ENCODE measurements at places on chromosomes 1 and 21. TPM values are rescaled to one million over a fixed set of nuclear protein-coding genes. Genes with fewer than 3 reads are reported as not detected.

- H3K4me3 ChIP-seq = no peak overlapping the region
- H3K36me3 ChIP-seq = no peaks in the 10 kb centered on the region
- H3K27ac ChIP-seq = no peak overlapping the region
- no peaks in the 10 kb centered on the region for H3K27me3 ChIP-seq
- no peak for DNase-seq
Measured at GRCh38 chr1:237804516-237804915, 86.2 kb downstream of the ZP4 start.

- no peaks in the 10 kb centered on the region for H3K4me1 ChIP-seq
- no peak for DNase-seq
- H3K27me3 ChIP-seq = no peaks in the 10 kb centered on the region
- no peak overlapping the region for H3K4me3 ChIP-seq
- H3K27ac ChIP-seq = no peak overlapping the region
Measured at GRCh38 chr1:245622332-245623014, 467.7 kb downstream of the KIF26B start.

- H3K36me3 ChIP-seq = no peaks in the 10 kb centered on the region
- H3K27me3 ChIP-seq = no peaks in the 10 kb centered on the region
- no peak overlapping the region for H3K4me3 ChIP-seq
- no peaks in the 10 kb centered on the region for H3K4me1 ChIP-seq
Measured at GRCh38 chr1:78871249-78871648, 135.3 kb downstream of the ADGRL4 start.

DNA sequence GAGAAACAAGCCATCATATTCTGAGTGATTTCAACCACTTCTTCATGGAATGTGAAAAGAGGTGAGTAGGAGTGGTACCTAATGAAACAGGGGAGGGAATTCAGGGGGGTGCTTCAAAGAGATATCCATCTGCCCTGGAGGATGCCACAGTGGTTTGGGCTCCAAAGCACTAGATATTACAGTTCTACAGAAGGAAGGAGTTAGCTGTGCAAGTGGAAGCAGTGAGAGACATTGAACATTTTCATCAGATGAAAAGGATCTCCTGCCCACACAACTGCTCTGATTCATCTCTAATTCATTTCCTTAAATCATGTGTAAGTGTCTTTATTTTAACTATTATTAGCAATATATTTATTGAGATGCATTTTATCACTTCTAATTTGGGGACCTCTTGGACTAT, 2.8 kb upstream of the RGS5 start:
- no peak overlapping the region for H3K4me3 ChIP-seq
- H3K4me1 ChIP-seq = no peaks in the 10 kb centered on the region
- DNase-seq = no peak
- no peaks in the 10 kb centered on the region for H3K27me3 ChIP-seq
- no peak overlapping the region for H3K27ac ChIP-seq

DNA sequence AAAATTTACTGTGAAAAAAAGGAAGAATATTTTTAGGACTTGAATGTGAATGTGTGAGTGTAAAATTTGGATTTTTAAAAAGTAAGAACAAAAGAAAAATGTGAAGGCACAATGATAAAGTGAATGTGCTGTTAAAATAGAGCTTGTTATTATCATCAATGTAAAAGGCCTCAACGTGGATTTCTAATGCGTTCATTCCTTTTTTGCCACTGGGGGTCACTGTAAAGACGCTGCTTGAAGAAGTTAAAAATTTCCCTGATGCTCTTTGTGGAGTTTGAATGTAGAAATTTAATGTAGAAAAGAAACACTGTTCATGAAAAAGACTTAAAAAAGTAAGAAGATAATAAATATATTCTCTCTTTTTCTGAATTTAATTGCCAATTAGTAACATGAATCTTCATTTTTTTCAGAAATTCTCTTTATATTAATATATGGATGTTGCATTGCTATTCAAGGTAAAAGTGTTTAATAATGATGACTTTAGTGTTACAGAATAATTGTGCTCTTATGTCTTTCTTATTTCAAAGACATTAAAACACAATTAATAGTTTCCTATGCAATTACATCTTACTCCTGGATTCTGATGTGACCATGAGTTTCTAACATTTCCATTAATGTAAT, 161.5 kb downstream of the DNM3 start:
- H3K4me3 ChIP-seq = no peak overlapping the region
- no peaks in the 10 kb centered on the region for H3K36me3 ChIP-seq
- DNase-seq = peak; percentile 9
- no peaks in the 10 kb centered on the region for H3K27me3 ChIP-seq
- H3K27ac ChIP-seq = no peak overlapping the region
- no peaks in the 10 kb centered on the region for H3K4me1 ChIP-seq

- no peak overlapping the region for H3K4me3 ChIP-seq
- no peak overlapping the region for H3K27ac ChIP-seq
- DNase-seq = no peak
- peaks cover 21% of the 10 kb centered on the region for H3K4me1 ChIP-seq
- H3K27me3 ChIP-seq = no peaks in the 10 kb centered on the region
- peaks cover 22% of the 10 kb centered on the region for H3K36me3 ChIP-seq
Measured at GRCh38 chr1:193068013-193068412, 8.6 kb downstream of the RO60 start.

DNA sequence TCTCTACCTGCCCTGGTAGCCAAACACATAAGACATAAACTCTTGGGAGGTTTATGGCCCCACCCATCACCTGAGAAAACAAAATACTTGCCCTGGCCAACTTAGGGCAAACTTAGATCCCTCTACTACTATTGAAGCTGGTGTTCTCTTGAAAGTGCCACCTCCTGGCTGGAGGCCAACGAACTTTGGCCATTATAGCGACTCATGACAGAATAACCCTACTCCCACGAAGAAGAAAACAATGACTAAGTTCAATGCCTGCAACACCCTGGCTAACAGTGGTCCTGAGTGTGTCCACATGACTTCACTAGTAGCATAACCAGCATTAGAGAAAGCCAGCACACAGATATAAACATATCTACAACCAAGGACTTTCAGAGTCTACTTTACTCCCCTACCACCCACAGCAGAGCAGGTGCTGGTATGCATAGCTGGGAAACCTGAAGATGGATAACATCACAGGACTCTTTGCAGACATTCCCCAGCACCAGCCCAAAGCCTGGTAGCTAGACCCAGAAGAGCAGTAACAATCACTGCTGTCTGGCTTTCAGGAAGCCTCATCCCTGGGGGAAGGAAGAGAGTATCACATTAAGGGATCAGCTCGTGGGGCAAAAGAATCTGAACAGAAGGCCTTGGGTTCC, 81.0 kb downstream of the SLC30A10 start:
- H3K36me3 ChIP-seq = no peaks in the 10 kb centered on the region
- no peaks in the 10 kb centered on the region for H3K4me1 ChIP-seq
- no peak for DNase-seq
- H3K27me3 ChIP-seq = no peaks in the 10 kb centered on the region
- H3K4me3 ChIP-seq = no peak overlapping the region

Gene NBPF19
- 2.7 TPM for total RNA-seq

- H3K36me3 ChIP-seq = no peaks in the 10 kb centered on the region
- no peaks in the 10 kb centered on the region for H3K4me1 ChIP-seq
- no peak overlapping the region for H3K27ac ChIP-seq
- DNase-seq = no peak
- no peaks in the 10 kb centered on the region for H3K27me3 ChIP-seq
Measured at GRCh38 chr1:87044840-87045239, 130.4 kb downstream of the HS2ST1 start.

DNA sequence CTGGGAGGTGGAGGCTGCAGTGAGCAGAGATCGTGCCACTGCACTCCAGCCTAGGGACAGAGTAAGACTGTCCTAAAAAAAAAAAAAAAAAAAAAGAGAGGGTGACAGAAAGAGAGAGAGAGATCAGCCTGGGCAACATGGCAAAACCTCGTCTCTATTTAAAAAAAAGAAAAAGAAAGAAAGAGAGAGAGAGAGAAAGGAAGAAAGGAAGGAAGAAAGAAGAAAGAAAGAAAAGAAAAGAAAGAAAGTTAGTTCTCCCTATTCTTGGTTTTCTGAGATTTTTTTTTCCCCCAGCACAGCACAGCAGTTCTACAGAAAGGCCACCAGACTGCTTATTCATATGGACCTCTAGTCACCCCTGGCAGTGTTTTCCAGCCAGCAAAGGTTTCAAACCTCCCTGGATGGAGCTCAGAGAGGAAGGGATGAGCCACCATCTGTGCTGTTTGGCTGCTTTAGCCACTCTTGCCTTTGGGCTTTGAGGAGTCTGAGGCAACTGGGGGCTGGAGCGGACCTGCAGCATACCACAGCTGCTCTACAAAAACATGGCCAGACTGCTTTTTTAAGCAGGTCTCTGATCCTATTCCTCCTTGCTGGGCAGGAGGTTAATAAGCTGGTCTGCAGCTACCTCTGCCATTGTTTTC, 10.6 kb downstream of the S100A6 start:
- no peaks in the 10 kb centered on the region for H3K27me3 ChIP-seq
- no peaks in the 10 kb centered on the region for H3K36me3 ChIP-seq
- no peak overlapping the region for H3K4me3 ChIP-seq
- no peaks in the 10 kb centered on the region for H3K4me1 ChIP-seq

GRCh38 chr1:151311011-151311410, 16.2 kb downstream of the PI4KB start:
- H3K4me1 ChIP-seq = peaks cover 67% of the 10 kb centered on the region
- peak overlapping the region; percentile 90 for H3K27ac ChIP-seq
- no peak overlapping the region for H3K4me3 ChIP-seq
- no peak for DNase-seq
- peaks cover 96% of the 10 kb centered on the region for H3K36me3 ChIP-seq

Gene ERICH3
- total RNA-seq = not detected

DNA sequence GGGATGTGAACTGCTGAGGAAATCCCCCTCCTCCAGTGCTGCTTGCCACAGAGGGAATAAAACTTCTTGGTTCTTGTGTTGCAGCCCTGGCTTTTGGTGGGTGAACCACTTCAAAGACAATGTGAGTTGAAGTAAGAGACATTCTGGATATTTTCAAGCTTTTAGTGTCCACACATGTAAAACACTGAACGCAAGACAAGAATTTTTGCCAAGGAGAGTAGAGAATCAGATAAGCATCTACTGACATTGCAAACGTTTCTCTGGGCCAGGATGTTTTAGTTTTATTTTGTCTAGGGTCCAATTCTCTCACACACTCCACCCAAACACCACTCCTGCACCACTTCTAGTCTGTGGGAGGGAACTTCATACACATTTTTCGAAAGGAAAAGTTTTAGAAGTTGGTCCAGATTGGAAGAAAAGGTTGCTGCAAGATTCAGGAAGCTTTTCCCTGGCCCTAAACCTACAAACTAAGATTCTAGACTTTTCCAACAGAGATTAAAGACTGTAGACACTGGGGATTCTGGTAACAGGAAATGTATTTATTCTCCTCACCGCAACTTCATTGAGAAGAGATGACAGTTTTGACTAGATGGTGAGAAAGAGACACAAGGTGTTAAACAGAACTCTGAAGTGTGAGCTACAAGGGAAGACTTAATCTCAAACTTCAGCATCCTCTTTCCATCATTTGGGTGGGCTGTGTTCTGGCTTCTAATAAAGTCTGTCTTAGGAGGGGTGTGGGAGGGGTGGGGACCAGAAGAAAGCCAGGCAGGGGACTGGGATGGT, 16.1 kb downstream of the FASLG start:
- H3K27ac ChIP-seq = no peak overlapping the region
- no peaks in the 10 kb centered on the region for H3K36me3 ChIP-seq
- H3K4me3 ChIP-seq = no peak overlapping the region
- H3K27me3 ChIP-seq = no peaks in the 10 kb centered on the region

Gene CSMD2
- total RNA-seq = 0.05 TPM

GRCh38 chr1:25999041-25999800, 1.4 kb upstream of the PAFAH2 start:
- H3K36me3 ChIP-seq = no peaks in the 10 kb centered on the region
- no peak overlapping the region for H3K4me3 ChIP-seq
- no peaks in the 10 kb centered on the region for H3K27me3 ChIP-seq

DNA sequence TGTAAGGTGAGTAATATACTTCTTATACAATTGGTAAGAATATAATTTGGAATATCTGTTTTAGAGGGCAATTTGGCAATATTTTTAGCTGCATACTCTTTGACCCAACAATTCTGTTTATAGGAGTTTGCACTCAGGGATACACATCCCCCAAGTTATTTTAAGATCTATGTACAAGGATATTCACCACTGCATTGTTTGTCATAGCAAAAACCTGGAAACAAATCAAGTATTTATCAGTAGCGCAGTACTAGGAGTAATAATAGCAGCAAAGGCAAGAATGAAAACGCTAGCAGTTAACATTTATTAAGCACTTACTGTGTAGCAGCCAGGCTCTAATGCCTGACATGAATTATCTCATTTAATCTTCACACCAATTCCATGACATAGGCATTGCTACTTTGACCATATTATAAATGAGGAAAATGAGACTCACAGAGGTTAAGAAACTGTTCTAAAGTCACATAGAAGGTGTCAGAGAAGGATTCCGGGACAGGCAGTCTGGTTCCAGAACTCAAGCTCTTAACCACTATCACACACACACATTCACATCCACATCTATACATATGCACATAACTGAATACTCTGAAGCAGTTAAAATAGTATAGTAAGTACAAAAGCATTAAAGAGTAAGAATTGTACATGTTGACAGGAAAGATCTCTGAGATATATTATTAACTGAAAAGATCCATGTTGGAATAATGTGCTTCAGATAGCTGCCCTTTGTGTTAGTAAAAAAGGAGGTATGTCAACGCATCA, 30.6 kb downstream of the PHC2 start:
- no peak for DNase-seq
- no peaks in the 10 kb centered on the region for H3K36me3 ChIP-seq
- no peak overlapping the region for H3K4me3 ChIP-seq
- H3K27me3 ChIP-seq = no peaks in the 10 kb centered on the region
- H3K27ac ChIP-seq = peak overlapping the region; percentile 76

Gene ABCG1
- total RNA-seq = 15.0 TPM

Gene DISC1
- 3.1 TPM for total RNA-seq

All from heart right ventricle (tissue), 16 donors.